ENCODE measurements at places on chromosomes 6 and 20.

DNA sequence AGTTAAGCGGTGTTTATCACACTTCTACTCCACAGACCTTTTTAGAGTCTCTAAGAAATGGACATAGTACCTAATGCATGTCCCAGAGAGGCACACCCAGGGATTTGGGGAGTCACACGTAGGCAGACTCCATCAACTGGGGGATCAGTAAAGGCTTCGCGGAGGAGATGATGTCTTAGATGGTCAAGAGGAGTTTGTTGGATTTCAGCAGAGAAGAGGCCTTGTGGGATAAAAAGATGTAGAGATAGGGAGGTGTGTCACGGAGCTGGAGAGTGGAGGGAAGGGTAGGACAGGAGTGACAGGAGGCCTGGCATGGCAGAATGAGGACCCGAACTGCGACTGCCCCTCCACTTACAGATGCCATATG lies 9.1 kb downstream of the DYNLRB1 start:
- DNase-seq, result no peak

GRCh38 chr6:15309611-15310283 lies 63.9 kb downstream of the JARID2 start:
- no peak for DNase-seq

DNA sequence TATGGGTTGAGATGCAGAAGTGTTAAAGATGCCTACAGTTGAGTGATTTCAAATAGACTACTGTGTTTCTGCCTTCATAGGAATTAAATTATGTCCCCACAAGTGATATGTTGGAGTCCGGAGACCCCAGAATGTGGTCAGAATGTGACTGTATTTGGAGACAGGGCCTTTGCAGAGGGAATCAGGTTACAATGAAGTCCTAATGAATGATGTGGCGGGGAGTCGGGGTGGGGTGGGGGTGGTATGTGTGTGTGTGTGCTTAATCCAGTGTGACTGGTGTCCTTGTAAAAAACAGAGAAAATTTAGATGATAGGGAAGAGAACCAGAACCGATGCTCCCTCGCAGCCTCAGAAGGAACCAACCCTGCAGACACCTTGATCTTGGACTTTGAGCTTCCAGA lies 448.2 kb downstream of the QKI start:
- DNase-seq, result no peak

DNA sequence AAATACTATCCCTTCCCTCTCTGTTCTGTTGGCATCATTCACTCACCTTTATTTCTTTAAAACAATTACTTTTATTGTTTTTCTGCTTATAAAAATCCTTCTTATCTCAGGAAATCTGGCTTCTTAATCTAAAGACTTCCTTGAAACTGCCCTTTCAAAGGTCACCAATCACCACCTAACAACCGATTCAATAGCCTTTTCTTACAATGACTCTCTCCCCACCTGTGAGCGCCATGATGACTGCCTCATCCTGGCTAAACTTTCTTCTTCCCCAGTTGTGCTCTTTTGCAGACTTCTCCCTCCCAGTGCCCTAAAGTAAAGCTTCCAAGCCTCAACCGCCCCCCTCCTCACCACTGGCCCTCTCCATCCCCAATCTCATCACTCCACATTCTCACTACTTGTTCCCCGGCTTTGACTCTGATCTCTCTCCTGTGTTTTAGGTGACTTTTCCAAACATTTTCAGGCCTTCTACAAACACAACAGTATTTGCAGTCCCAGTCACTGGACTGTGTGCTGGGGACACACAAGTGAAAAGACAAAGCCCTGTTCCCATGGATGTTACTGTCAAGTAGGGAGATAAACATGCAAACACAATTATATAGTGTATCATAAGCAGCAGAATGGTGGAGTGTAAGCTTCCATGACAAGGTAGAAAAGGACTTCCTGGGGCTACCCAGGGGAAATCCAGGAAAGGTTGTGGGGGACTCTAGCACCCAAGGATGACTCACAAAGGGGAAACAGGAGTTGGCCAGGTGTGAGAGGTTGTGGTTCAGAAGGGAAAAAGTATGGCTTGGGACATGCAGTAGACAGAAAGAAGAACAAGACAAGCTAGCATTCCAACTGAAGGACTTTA lies 12.8 kb downstream of the NHSL1 start:
- DNase-seq, result no peak

- no peak for DNase-seq
These were observed 110.0 kb downstream of the MAP7 start for GRCh38 chr6:136440203-136440602.

GRCh38 chr6:14729129-14729871 lies 516.6 kb upstream of the JARID2 start:
- no peak for DNase-seq

- no peak for DNase-seq
These were observed 125.7 kb downstream of the MAP3K4 start for GRCh38 chr6:161117308-161117707.

DNA sequence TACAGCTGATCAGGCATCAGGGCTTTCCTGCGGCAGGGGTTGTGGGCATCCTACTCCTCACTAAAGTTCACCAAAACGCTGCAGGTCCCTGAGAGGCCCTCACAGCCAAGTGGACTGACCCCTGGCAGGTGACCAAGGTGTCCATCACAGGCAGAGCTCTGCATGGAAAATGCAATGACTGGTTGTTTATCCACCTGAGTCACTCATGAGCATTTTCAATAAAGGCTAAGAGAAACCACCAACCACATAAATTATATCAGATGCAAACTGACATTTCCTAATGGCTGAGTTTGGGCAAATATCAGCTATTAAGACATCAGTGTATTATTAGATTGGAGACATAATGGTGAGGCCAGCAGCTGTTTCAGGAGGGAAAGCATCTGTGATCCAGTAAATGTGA lies 152.7 kb upstream of the SYNDIG1 start:
- DNase-seq, result no peak

GRCh38 chr20:1568163-1568490 lies 10.6 kb upstream of the SIRPD start:
- DNase-seq, result no peak

DNA sequence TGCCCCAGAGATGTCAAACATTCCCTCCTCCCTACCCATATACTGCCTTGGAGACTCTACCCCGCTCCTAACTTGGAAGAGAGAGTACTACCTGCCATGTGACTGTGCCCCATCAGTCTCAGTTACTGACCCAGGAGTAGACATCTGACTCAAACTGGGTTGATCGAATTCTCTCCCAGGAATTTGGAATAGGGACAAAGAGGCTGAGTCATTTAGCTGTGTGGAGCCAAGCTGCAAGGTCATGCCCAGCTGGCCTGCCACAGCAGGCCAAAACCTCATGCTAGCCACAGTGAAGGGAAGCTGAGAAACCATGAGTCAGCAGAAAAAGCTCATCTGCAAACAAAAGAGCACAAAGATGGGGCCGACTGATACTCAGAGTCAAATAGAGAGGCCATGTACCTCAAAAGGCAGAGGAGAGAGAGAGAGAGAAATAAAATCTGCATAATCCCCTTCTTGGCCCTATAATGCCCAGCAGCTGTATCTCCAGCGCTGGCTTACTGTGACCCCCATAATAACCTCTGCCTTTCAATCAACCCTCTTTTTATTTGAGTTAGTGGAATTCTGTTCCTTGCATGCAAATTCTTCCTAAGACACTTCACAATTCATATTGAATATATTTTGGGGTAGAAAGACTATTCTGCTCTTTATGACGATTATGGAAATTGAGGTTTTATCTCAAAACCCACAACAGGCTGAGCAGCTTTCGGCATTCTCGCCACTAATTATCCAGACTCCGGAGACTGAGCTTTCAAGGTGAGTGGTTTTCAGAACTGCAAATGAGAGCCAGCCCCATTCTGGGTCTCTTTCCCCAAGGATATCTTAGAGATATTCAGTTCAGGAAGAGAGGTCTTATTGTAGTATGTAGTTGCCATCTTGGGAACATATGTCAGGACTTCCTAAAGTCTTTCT lies 21.4 kb upstream of the AKIRIN2 start:
- no peak for DNase-seq

DNA sequence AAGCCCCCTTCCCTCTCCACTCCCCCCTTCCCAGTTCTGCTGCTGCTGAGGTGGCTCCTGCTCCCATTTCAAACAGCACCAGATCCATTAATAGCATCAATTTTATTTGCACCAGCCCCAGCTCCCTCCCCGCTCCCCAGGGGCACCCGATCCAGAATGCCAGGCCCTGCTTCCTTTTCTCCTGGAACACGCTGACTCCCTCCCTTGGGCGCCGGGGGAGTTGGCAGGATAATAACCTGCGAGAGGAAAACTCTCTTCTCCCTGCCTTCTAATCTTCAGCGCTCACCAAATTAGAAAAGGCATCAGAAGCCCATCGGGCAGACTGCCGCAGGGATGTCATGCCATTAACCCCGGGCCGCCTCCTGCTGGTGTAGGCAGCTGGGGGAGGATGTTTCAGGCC lies 77.8 kb downstream of the NCR2 start:
- no peak for DNase-seq

GRCh38 chr6:34667481-34668238 lies 28.9 kb downstream of the ILRUN start:
- DNase-seq, result no peak

DNA sequence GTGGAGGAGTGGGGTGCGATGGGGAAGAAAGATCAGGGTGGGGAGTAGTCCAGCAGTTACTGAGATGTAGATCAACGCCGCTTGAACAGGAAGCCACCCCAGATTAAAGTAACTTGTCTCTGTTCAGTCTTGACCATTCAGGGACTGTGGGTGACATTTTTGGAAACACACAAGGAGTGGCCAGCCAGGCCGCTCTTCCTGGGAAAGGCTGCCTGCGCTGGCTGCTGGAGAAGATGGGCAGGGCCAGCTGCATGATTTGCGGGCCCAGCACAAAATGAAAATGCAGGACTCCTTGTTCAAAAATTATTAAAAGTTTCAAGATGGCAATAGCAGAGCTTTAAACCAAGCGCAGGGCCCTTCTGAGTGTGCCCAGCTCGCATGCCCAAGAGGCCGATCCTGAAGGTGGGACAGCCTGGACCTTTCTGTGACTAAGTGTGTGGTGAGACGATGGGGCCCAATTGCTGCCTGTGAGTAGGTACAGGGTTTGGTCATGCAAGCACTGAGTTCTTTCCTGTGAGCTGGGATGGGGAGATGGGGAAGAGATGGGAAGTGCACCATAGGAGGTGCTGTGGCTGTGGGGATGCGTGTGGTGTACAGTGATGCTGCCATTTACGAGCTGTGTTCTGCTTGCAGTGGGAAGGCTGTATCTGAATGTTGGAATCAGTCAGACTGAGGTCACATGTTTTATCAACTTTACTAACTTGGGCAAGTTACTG lies 51.3 kb downstream of the DAAM2 start:
- no peak for DNase-seq

DNA sequence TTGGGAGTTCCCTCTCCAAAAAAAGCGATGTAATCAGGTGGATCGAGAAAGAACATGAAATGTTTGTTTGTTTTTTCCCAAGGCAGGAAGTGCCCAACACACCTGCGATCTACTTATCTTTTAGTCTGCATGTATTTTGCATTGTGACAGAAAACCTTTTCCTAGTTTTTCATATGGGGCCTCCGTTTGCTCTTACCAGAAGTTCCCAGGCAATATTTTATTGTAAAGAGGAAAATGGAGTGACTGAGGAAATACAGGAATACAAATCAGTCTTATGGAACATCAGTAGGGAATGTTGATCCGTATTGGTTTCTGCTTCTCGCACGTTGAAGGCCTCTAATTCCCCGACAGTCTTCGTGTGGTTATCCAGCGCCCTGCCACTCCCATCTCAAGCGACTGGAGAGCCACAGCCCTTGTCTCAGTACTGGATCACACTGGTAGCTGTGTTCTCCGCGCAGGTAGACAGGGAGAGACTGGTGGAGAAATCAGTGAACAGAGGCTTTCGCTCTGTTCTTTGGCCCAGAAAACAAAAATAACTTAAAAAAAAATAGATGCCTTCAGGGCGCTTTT lies 107.4 kb downstream of the TRIM27 start:
- no peak for DNase-seq

DNA sequence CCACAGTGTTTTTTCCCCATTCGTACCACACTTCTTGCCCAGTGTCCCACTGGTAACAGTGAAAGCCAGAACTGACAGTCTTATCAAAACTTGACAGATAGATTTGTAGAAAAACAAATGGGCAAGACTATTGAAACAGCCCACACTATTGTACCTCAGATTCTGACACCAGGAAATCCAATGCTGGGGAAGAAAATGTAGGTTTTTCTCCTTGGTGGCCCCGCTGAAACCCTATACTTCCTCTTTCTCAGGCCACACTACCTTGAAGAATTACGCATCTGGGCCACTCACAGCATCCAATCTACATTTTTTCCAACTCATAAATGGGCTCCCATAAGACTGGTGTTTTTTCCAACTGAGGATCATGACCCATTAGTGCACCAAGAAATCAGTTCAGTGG lies 90.9 kb upstream of the HDDC2 start:
- no peak for DNase-seq

DNA sequence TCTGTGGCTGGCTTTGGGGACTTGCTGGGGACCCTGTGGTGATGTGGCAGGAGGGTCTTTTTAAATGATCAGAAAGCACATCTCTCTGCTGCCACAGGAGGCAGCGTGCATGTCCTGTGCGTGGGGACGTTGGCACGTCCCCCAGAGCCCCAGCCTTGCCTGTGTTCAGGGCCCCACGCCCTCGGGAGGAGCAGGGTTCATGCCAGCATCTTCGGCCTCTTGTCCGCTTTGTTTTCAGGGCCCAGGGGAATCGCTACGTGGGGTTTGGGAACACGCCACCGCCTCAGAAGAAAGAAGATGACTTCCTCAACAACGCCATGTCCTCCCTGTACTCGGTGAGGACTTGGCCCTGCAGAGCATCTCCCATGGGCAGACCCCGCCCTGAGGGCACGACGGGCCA lies 6.0 kb downstream of the ARFGAP1 start:
- no peak for DNase-seq

GRCh38 chr20:8661229-8661952 lies 407.5 kb upstream of the PLCB4 start:
- no peak for DNase-seq

DNA sequence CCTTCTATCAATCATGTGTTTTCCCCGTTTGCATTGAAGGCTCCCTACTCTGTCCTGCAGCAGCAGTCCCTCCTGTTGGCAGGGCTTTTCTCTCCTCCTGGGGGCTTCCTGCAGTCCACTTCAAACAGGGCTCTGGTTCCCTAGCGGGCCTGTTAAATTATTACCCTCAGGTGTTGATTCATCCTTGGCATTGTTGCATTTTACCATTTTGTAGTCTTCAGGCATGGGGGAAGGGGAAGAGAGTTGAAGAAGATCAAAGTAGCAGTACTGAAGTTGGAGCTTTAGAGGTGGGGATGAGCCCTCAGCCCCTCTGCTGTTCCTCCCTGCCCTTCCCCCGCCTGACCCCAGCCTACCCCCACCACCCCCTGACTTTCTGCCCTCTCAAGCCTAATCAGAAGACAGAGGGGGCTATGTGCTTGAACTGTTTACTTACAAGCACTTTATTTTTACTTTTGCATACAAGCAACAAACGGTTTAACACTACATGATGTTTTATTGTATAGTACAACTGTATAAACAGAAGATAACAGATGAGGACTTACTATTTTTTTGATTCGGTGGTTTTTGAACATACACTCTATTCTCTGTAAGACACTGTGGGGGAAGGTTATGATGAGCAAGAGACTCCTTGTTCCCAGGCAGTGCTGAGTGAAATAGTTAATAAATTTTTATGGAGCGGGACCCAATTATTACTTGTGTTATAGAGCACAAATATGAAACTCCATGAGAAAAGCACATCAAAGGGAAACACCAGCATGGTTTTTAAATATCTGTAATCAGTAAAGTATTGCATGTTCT lies 169.7 kb downstream of the EYA4 start:
- DNase-seq, result no peak

- no peak for DNase-seq
These were observed 39.1 kb upstream of the ATXN1 start for GRCh38 chr6:16800341-16800740.

Measured in activated CD4-positive, alpha-beta T cell treated with anti-CD3 and anti-CD28 coated beads, Interleukin-2, amount 50 U/mL, for 1 hour (primary cell).